ENCODE measurements at places on chromosomes 12 and 14.

DNA sequence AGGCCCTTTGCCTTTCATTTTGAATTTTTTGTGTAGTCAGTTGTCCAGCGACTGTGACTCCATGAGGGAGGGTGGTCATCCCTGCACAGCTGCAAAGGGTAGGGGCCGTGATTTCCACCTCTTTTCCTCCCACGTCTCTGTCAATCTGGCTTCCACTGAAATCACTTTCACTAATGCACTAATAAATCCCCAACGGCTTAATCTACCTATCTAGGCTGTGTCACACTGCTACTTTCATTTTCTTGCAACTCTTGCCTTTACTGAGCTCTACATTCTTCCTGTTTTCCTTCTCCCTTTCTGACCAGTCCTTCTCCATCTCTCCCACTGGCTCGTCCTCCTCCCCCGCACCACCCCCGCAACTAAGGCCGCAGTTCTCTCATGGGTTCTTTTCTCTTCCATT, 212.3 kb upstream of the FOXN3 start:
- DNase-seq = no peak

GRCh38 chr14:91396959-91397815, 20.4 kb downstream of the CCDC88C start:
- DNase-seq = no peak

DNA sequence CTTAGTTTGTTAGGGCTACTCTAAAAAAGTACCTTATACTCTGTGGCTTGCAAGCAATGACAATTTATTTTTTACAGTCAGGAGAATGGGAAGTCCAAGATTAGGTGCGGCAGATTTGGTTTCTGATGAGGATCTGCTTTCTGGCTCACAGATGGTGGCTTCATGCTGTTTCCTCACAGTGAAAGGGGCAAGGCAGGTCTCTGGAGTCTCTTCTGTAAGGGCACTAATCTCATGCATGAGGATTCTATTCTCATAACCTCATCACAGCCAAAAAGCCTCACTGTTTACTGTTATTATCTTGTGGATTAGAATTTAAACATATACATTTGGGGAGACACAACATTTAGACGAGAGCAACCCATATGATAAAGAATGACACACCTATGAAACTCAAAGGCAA, 1957.4 kb upstream of the SEL1L start:
- DNase-seq = no peak

DNA sequence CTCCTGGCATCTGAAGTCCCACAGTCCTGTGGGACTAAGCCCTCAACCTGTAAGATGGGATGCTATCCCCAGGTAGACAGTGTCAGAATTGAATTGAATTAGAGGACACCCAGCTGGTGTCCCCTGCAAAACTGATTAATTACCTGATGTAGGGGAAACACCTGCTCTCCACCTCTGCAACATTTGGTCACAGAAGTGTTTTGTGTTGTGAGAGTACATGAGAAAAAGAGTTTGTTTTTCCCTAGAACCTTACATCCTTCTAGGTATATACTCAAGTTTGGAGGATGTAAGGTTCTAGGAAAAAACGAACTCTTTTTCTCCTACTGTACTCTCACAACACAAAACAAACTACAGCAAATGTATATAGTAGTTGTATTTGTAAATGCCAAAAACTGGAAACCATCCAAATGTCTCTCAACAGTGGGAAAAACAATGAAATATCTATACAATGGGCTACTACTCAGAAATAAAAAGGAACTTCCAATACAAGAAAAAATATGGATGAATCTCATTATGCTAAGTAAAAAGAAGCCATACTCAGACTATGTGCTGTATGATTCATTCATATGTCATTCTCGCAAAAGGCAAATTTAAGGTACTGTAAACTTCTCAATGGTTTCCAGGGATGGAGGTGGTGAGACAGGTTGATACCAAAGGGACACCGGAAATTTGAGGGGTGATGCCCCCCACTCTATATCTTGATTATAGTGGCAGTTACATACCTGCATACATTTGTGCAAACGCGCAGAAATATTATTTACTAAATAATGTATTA, 160.7 kb downstream of the MED13L start:
- DNase-seq = no peak

DNA sequence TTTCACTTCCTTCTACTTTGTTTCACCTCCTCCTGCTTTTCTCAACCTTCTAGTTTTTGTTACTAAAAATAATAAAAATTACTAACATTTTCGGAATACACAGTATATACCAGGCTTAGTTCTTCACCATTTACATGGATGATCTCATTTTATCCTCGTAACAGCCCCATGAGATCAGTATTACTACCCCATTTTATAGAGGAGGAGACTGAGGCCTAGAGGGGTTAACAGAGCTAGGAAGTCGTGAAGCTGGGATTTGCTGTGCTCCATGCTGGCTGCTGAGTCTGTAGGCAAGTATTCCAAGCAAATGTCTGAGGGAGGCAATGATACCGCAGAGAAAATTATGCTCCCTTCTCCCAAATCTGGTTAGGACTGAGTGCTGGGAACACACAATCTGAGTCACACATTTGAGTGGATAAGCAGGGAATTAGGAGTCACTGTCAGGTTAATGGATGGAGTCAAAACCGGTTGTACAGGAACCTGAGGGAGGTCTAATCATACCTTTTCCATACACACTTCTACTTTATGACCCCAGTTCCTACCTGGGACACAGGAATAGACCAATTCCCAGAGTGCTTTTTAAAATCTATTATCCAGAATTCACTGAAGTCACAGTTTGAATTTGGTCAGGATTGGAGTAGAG, 51.1 kb downstream of the ZFYVE26 start:
- DNase-seq = no peak

DNA sequence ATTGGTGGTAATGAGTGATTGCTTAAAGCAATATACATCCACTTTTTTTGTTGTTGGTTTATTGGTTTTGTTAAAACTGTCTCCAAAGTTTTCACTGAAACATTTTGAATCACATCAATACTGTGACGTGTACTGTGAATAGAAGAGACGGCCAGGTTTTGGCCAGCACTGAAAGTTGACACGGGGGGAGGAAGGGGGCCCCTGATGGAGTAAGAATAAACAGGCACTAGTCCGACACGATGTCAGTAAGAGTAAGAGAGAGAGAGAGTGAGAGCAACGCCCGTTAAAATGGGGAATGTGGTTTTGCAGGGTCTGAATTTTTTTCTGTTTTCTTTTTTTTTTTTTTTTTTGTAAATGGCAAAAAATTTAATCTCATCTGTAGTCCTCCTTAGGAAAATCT, 14.7 kb downstream of the PEBP1 start:
- no peak for DNase-seq

GRCh38 chr14:65485516-65485915, 73.0 kb downstream of the FUT8 start:
- DNase-seq = no peak

Measured in SW 1271 (cell line).